NCI-H1436 treated with DMSO at 0.1 percent for 48 hours (cell line): ENCODE measurements at places on chromosomes 5 and 9.

- DNase-seq: no peak
Observed at GRCh38 chr9:131847665-131848354, 107.9 kb upstream of the RAPGEF1 start.

DNA sequence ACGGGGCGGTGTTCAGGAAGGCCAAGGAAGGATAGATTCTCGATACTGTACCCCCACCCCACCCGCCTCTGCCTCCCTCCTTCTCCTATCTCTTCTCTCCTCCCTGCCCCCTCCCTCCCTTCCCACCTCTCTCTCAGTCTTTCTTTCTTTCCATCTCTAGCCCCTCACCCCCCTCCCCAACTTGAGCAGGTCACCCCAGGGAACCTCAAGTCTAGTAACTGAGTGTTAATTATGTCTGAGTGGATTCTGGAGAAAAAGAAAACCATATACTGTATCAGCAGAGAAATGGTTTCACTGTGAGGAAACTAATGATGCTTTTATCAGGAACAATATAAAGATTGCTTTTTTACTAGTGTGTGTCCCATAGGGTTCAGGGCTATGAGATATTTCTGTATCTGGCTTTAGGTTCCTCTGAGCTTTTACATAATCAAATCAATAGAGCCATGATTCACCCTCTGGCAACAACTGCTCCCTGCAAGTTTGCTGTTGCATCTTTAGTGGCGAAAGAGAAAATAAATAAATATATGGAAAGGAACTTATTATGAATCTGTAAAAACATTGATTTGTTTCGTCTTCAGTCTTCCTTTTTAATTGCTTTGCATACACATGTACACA, 639.7 kb downstream of the CCDC171 start:
- no peak for DNase-seq

- DNase-seq: no peak
Observed at GRCh38 chr5:55594671-55595070, 59.9 kb upstream of the PLPP1 start.

- no peak for DNase-seq
Observed at GRCh38 chr9:14313951-14314423, at the start of gene NFIB. Gene NFIB (minus strand): TSS chr9:14314141. CDS start chr9:14313511, 630 bp downstream.

DNA sequence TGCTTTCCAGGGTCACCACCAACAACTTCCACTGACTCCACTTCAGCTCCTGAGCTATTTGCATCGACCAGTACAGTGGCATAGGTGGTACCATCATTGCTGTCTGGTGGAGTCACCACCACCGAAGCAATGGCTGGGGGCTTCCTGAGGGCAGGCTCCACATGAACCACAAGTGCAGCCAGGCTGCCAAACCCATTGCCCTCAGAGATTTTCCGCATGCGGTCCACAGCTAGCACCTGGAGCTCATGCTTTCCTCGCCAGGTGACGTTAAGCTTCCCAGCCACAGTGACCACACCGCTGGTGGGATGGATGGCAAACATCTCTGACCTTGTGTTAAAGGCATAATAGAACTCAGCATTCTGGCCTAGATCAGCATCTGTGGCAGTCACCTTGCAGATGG, 23.1 kb downstream of the FAT2 start:
- no peak for DNase-seq

- DNase-seq: peak; percentile 96
Observed at GRCh38 chr5:124748687-124749594, 2.5 kb upstream of the ZNF608 start.
